ENCODE measurements at places on chromosomes 16 and 17.

DNA sequence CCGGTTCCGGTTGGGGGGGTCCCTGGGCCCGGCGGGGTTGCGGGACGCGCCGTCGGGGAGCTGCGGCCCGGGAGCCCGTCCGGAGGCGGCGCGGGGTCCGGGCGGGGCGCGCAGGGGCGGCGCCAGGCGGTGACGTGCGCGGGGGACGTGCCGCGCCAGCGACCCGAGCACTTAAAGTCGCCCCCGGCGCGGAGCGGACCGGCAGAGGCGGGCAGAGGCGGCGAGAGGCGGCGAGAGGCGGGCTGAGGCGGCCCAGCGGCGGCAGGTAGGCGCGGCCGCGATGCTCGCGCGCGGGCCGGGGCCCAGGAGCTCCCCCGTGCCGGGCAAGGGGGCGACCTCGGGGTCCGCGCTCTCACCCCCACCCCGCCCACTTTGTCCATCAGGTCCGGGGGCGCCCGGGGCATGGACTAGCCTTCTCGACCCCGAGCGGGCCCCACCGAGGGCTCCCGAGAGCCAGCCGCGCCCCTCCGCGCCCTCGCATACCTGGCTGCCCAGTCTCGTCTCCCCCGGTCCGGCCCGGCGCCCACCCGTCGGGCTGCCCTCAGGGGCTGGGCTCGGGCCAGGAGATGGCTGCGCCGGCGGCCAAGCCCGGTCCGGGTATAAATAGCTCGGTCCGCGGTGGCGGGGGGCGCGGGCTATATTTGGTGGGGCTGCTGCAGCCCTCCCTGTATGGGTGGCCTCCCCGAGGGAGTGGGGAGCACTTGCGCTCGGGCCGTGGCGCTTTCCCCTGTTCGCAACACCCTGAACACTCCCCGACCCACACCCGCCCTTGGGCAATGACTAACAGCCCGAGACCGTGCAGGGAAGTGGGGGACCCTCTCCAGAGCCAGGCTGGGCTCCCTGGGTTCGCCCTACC, at the start of gene SLC16A3:
Gene SLC16A3, plus strand, starts transcription at position 201 of the 856 bp plus-strand sequence. CDS start 6,967 bp downstream, outside the sequence.
- DNase-seq = no peak

DNA sequence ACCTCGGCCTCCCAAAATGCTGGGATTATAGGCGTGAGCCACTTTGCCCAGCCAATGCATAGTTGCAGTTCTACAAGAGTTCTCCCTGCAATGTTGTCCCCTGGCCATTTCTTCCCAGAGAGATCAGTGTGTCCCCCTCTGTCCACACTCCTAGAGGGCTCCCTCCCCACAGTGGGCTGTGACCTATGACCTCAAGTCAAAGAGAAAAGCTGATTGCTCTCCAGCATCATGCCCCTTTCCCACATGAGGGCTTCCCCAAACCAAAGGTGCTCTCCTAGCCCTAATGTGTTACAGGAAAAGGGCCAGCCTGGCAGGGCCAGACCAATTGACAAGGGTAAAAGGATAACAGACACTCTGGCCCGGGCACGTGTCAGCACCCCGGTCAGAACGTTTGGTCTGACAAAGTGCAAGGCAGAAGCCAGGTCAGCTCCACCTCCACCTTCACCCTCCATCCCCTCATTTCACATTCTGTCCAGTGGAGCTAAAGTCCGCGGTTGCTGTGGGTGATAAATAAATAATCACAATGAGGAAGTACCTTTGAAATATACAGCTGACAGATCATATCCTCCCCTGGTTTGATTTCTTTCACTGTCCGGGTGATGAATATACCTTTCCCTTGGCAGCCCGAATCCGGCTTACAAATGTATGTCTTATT, 17.8 kb downstream of the TTLL6 start:
- DNase-seq = no peak

DNA sequence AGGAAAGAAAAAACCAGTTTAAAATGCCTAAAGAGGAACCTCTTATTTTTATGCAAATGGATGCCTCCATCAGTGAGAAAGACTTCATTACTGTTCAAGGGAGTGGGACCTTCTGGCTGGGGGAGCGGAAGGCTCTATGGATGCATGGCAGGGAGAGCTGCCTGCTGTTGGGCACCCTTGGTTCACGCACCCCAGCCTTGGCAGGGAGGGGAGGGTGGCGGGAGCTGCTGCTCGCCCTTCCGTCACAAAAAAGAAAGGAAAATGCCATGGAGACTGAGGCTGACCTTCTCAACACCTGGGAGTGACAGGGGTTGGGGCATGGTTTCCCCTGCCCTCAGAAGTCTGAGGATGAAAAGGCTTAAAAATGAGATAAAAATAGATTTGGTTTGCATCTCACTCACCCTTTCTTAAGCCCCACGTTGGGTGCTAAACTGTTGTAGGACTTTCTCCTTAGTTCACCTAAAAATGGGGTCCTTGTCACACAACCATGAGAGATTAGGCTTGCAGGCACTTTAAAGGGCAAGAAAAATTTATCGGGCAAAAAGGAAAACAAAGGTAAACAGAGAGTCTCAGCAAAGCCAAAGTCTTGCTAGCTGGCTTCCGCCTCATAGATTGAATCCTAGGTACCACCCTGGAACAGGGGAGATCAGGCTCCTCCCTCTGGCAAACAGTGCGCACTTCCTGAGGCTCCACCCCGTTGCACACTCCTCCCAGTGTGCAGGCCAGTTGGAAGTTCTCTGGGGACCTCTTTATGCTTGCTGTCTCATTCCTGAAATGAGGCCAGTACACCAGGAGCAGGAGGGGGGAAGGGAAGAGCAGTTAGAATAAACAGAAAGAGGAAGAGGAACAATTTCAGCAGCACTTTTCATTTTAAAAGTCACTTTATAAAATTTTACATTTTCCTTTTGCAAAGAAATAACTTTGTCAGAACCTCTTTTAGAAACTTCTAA, 31.6 kb downstream of the PHKB start:
- DNase-seq = no peak

GRCh38 chr17:69451416-69452394, 37.2 kb downstream of the MAP2K6 start:
- DNase-seq = no peak
